ENCODE measurements at places on chromosomes 11 and 22. TPM values are rescaled to one million over a fixed set of nuclear protein-coding genes. Genes with fewer than 3 reads are reported as not detected.
A peak's percentile ranks its signal among the peaks of the same experiment; 100 is the strongest.

GRCh38 chr11:112374486-112375140 is 114.0 kb upstream of the PLET1 start:
- H3K4me1 ChIP-seq, result no peaks in the 10 kb centered on the region
- no peak for DNase-seq
- H3K27me3 ChIP-seq, result no peaks in the 10 kb centered on the region
- H3K36me3 ChIP-seq, result no peaks in the 10 kb centered on the region
- no peak overlapping the region for H3K4me3 ChIP-seq

DNA sequence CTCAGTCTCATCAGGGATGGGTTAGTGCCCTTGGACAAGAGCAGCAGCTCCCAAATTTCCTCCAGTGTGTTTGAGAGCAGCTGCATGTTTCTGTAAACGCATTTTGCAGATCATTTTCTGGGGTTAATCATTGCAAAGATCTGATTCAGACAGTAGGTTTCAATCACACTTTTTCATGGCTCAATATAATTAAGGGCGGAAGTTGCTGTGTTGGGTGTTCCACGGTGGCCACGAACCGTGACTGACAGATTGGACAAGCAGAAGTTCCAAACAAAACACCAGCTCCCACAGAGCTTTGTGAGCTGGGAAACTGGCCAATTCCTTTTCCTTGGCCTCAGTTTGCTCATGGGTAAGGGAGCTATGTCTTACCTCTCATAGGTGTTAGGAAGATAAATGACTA is 8.4 kb upstream of the RASSF10 start:
- no peak for DNase-seq
- H3K27ac ChIP-seq, result no peak overlapping the region
- H3K27me3 ChIP-seq, result no peaks in the 10 kb centered on the region
- no peaks in the 10 kb centered on the region for H3K4me1 ChIP-seq
- H3K4me3 ChIP-seq, result no peak overlapping the region

GRCh38 chr11:13962562-13963168 is at the start of gene SPON1:
TSS of gene SPON1 (plus strand) at chr11:13962723. CDS start at chr11:13962905, 182 bp downstream.
- H3K4me3 ChIP-seq, result peak within 1 kb of the TSS; percentile 61
- peak; percentile 88 for DNase-seq
- no peaks in the 10 kb centered on the region for H3K4me1 ChIP-seq
- no peak within 1 kb of the TSS for H3K27ac ChIP-seq
- H3K27me3 ChIP-seq, result no peaks in the 10 kb centered on the region

OR5P2 gene
- total RNA-seq, result not detected

GRCh38 chr11:78158987-78159652 is 19.7 kb upstream of the ALG8 start:
- no peak overlapping the region for H3K4me3 ChIP-seq
- no peaks in the 10 kb centered on the region for H3K36me3 ChIP-seq
- H3K27ac ChIP-seq, result peak overlapping the region; percentile 61
- no peak for DNase-seq
- peaks cover 2% of the 10 kb centered on the region for H3K4me1 ChIP-seq

All from aorta (tissue), 5 donors.